Smooth muscle cell of the coronary artery (primary cell): ENCODE measurements at places on chromosomes 13 and 19. TPM values are rescaled to one million over a fixed set of nuclear protein-coding genes. Genes with fewer than 3 reads are reported as not detected.

Gene STARD13
- 17.0 and 17.4 TPM in 2 replicates for total RNA-seq

Gene C3
- 14.0 and 218 TPM in 2 replicates for total RNA-seq

Gene ZSWIM9
- total RNA-seq, result 1.8 and 2.2 TPM in 2 replicates

Gene ACP5
- 0.08 and 8.5 TPM in 2 replicates for total RNA-seq

Gene ZGLP1
- total RNA-seq, result 0.23 and 0.30 TPM in 2 replicates

Gene FBXO27
- total RNA-seq, result 1.8 and 2.0 TPM in 2 replicates

Gene ZNF432
- total RNA-seq, result 6.1 and 9.5 TPM in 2 replicates

Gene ERFL
- total RNA-seq, result under 0.01 TPM in 1 of 2 replicates, not detected in the other

Gene THOP1
- total RNA-seq, result 51.2 and 92.5 TPM in 2 replicates
